ENCODE measurements at places on chromosomes 4 and X. TPM values are rescaled to one million over a fixed set of nuclear protein-coding genes. Genes with fewer than 3 reads are reported as not detected.

Gene MRPS18C
- total RNA-seq = 30.1 TPM

Gene FGF13
- 32.0 TPM for total RNA-seq

Gene AADAT
- 14.3 TPM for total RNA-seq

Gene CT45A3
- total RNA-seq = not detected

Measured in spinal cord (tissue), 10 donors.